ENCODE measurements at places on chromosomes 5 and 9.
A peak's percentile ranks its signal among the peaks of the same experiment; 100 is the strongest.

GRCh38 chr9:136681945-136682699 lies 5.1 kb downstream of the AGPAT2 start:
- DNase-seq: no peak

DNA sequence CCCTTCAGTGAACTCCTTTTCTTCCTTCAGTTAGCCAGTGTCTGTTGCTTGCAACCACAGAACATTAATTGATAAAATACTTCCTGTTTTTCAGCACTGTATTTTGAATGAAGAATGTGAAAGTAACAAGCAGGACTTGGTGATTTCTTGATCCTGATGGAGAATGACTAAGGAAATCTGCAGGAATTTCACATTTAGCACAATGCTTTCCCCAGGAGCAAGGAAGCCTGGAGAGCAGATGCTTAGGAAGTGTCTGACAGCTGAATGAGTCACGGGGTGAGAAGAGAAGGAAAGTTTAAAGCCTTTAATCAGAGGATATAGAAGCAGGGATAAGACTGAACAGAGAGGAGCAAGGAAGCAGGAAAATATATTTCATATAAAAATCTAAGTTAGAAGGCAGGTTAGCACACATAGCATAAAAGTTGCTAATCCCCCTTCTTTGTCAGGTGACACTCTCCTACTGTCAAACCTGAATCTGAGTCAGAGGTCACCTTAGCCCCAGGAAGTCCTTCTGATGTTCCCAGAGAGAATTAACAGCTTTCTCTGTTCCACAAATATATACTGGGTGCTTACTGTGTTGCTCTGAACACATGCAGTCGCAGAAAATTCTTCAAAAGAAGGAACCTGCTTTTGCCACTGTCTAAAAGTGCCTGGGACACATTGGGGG lies 59.7 kb downstream of the GNA14 start:
- DNase-seq: no peak

- DNase-seq: no peak
These were observed 831 bp upstream of the TBC1D9B start for GRCh38 chr5:179908528-179908927.

GRCh38 chr5:171484460-171484899 lies 65.0 kb downstream of the FGF18 start:
- no peak for DNase-seq

- no peak for DNase-seq
These were observed 23.1 kb downstream of the PRELID2 start for GRCh38 chr5:145811834-145812625.

GRCh38 chr5:5017827-5018577 lies 122.1 kb upstream of the ADAMTS16 start:
- no peak for DNase-seq

GRCh38 chr9:99403371-99403770 lies 181.3 kb downstream of the SEC61B start:
- DNase-seq: no peak

GRCh38 chr9:37650873-37651768 lies at the start of gene FRMPD1:
TSS of gene FRMPD1 (plus strand) at chr9:37650954. CDS start at chr9:37692642, 41,688 bp downstream.
- DNase-seq: no peak

GRCh38 chr9:15306068-15306756 lies 804 bp downstream of the TTC39B start:
- peak; percentile 20 for DNase-seq

DNA sequence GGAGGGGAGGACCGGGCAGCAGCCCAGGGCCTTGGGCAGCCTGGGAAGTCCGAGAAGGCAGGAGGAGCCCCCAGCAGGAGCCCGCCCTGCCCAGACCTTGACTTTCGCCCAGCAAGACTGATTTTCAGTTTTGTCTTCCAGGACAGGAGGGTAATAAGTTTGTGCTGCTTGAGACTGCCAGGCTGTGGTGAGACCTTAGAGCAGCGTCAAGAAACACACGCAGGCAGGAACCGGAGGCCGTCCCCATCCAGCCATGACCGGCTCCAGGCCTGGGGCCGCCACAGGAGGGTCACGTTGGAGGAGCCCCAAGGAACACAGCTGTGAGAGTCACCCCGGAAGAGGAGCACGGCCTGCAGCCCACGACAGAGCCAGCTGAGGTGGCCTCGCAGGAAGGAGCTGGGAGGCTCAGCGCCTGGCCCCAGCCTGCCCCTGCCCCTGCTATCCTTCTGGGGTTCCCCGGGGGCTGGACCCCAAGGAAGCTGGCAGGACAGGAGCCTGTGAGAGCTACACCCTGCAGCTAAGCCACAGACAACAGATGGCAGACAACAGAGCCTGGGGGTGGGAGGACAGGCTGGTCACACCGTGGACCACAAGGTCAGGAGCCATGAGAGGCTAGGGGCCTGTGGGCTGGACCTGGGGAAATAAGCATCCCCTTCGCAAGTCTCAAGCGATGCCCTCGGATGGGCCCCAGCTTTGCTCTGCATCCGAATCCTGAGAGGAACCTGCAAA lies 126.0 kb upstream of the FAM120A start:
- DNase-seq: no peak

DNA sequence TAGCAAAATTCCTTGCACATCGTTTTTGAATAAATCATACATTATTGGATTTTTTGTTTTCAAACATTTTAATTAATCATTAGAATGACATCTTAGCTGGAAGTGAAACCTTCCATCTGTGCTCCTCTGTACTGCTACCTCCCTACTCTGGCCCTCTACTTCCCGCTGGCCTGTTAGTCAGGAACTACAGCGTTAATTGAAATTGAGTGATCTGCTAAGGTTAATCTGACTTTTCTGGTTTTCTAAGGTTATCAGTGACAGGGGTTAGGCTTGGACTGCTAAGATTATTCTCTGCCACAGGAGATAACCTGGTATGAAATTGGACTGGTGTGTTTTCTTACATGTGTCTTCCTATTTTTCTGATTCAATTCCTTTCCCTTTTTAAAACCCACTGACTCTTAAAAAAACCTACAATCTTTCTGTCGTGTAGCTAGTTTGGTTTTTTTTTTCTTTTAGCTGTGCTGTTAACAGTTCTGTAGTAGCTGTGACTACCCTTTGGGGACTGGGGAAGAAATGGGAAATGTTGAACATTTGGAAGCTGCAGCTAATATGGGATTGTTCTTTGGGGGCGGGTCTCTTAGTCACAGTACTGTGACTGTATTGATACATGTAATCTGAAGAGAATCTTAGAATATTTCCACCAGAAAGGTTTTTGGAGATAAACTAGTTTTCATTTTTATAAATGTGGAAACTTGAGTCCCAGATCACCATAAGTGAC lies 4.6 kb downstream of the KIF2A start:
- no peak for DNase-seq

DNA sequence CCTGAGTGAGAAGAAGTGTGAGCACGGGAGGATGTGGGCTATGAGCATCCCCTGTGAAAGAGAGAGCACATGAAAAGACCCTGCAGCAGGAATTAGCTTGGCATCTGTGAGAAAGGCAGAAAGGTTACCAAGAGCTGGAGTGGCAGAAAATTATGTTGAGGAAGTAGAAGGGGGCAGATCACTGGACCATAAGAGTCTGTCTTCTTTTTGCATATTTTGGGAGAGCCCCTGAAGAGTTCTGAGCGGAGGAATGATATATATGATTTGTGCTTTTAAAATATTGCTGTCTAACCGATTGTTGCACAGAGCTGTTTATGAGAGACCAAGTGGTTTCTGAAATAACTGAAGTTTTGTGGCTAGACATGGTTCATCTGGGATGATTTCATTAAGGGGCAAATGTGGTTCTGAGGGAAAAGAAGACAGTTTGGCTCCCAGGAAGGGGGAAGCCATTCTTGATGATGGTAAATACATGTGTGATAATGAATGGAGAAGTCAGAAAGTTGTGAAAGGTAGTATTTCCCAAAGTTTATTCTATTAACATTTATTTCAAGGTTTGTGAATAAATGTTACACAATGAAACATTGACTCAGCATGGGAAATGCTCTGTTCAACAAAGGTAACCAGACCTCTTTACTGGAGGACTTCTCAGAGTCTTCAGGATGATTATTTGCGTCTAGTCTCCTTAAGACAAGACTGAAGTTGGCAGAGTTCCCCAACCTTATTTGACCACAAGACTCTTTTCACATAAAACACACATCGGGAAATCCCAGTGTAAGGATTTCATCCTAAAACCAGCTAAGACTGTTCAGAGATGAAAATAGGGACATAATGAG lies 31.5 kb upstream of the ADRB2 start:
- no peak for DNase-seq

Data from thoracic aorta (tissue), 2 donors.